ENCODE measurements at places on chromosomes 2 and 18. TPM values are rescaled to one million over a fixed set of nuclear protein-coding genes. Genes with fewer than 3 reads are reported as not detected.

- no peak for DNase-seq
Measured at GRCh38 chr2:38301969-38302702, 74.9 kb downstream of the ATL2 start.

Gene WNT10A
- total RNA-seq, result not detected

DNA sequence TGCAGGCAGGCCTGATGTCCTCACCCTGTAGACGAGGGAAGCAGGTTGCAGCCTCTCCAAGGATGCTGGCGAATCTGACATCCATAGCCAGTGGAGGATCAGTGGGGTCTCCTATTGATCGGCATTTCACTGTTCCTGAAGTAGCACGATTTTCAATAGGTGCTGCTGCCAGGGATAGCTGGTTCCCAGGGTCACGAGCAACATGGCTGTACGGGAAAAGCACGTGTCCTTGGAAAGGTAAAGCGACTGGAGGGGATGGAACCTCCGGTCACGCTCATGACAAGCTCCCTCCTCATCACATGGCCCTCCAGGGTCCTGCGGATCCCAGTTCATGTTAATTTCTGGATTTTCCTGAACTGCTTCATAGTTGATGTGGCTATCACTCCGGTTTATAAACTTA, 373.7 kb upstream of the SMIM21 start:
- no peak for DNase-seq

GRCh38 chr2:69082430-69082997, 69.5 kb downstream of the ANTXR1 start:
- DNase-seq, result peak; percentile 87

Gene MEP1B
- not detected for total RNA-seq

DNA sequence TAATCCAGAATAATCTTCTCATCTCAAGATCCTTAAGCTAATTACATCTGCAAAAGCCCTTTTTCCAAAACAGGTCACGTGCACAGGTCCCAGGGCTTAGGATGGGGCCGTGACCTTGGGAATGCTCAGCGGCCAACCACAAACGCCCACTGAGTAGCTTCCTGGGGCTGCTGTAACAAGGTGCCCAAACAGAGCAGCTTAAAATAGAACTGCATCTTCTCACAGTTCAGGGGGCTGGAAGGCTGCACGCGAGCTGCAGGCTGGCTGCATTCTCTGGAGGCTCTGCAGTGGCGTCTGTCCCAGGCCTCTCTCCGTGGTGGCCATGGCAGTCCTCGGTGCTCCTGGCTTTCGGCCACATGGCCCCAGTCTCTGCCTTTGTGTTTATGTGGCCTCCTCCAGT, 31.9 kb downstream of the ADI1 start:
- no peak for DNase-seq

Data from endothelial cell of umbilical vein (primary cell).